ENCODE measurements at places on chromosomes 1 and 21. TPM values are rescaled to one million over a fixed set of nuclear protein-coding genes. Genes with fewer than 3 reads are reported as not detected.
A peak's percentile ranks its signal among the peaks of the same experiment; 100 is the strongest.

GRCh38 chr21:40902299-40902698, 55.3 kb upstream of the DSCAM start:
- DNase-seq, result no peak

DNA sequence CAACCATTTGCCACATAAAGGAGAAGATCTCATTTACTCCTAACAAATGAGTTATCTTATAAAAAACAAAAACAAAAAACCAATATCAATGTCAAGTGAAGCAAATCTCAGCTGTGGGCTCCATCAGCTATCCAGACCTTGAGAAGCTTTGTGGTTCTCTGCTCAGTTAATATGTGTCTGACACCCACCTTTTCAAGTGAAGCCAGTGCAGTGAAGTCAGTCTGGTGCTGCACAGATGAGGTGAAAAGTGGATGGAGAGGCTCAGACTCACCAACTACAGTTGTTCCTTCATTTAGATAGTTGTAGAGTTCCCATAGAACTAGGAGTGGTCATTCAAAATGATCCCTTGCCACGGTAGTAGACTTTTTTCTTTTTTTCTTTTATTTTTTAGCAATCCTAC, 106.8 kb downstream of the NTNG1 start:
- DNase-seq, result no peak

GRCh38 chr1:115929881-115930280, 46.4 kb upstream of the SLC22A15 start:
- peak; percentile 30 for DNase-seq

DNA sequence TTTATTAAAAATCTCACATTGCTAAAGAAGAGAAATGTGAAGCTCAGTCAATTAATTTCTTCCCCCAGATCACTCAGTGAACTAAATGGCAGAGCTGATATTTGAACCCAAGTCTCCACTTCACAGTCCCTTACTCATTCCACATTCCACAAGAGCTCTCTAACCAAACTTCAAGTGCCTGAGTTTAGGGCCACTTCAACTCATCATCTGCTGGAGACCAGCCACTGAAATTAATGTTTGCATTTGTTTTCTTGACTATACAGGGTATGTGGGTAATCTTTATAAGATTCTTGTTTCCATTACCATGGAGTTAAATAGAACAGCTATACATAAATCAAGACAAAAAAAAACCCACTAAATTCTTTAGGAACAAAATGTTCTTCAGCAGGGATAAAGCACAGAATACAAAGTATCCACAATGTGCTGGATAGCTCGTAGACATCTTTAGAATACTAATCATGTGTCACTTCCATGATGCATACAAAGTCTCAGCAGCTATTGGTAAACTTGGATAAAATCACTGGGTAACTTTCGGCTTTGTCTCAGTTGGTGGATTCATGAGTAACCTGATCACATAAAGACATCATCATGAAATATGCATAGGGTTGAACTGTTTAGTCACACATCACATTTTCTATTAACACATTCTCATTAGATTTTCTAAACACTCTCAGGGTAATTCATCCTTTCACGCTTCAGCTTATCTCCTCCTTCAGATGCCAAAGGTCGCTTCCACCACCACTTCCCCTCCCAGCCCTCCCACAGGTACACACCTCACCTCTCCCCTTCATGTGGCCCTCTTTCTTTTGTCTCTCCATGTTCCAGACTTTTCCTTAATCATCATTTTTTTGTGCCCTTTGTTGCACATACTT, 89.8 kb downstream of the LRRC53 start:
- DNase-seq, result peak; percentile 76

- DNase-seq, result no peak
Observed at GRCh38 chr1:27994060-27994459, 34.3 kb downstream of the XKR8 start.

DNA sequence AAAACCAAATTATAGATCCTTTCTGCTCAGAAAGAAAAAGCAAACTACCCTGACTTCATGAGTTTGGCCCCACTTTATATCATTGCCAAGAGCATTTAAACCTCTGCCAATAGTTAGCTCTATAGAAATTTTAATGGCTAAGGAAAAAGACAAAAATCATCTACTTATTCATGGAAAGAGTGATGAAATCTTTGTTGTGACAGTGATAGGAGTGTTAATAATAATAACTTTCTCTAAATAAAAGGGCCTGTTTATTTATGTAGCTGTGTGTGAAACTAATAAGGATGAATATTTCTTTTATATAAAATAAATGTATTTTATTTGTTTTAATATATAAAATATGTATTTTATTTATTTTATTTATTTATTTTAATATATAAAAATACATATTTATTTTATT, 6.4 kb downstream of the CHODL start:
- no peak for DNase-seq

GRCh38 chr1:207463021-207463420, 8.9 kb downstream of the CR2 start:
- no peak for DNase-seq

GRCh38 chr1:154179946-154180687, 11.8 kb downstream of the TPM3 start:
- no peak for DNase-seq

- no peak for DNase-seq
Observed at GRCh38 chr1:109160071-109160840, 46.3 kb downstream of the ELAPOR1 start.

DNA sequence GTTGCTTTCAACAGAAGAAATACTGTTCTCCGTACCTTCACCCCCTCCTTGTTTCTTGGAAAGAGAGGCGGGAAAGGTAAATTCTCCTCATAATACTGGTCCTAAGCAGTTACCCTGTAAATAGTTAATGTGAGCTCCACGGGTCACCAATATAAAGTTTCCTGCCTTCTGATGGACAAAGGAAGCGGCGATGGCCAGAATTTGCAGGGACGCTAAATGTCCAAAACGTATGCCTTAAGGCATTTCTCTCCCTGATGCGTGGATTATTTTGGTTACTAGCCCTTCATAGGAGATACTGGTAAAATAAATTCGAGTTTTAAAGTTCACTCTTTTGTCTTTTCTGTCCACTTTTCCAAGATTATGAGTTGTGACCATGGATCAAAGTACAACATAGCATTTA, 898 bp upstream of the PTGS2 start:
- peak; percentile 6 for DNase-seq

- DNase-seq, result no peak
Observed at GRCh38 chr1:111199881-111200801, at the start of gene DENND2D. TSS of gene DENND2D (minus strand) at chr1:111200646. CDS start at chr1:111200459, 187 bp downstream.

DNA sequence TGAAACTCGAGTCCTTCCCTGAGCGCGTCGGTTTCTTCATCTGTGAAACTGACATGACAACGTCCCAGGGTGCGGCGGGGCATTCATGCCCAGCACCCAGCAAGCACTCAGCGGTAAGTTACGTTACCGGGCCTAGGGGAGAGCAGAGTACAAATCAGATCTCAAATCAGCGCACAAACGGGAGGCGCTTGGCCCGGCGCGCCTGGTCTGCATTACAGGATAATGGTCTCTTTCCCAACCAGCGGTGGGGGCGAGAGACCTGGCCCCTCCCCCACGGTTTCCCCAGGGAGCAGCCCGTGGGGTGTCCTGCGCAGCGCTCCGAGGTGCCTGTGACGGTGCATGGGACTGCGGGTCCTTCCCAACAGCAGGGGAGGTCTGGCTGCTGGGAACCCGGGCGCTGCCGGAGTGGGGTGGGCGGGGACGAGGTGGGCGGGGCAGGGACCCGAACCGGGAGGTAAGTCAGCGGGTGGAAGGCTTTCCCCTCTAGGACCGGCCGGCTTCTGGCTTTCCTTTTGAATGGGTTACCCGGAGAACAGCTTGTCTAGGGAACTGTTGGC, 1.0 kb downstream of the TMEM51 start:
- no peak for DNase-seq

DNA sequence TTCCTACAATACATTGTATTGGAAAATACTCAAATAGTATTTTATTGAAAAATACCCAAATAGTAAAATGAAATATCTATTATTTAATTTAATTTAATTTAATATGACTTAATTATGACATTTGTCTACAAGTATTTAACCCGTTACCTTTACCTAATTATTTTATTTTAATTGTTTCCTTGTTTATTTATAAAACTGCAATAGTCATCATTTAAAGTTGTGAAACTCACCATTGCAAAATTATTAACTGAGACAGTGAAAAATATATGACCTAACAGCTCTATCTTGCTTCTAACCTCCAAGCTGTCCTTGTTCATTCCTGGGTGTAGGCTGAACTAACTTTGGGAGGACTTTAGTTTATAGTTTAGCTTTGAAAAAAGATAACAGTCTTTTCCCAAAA, 300.6 kb upstream of the POGK start:
- no peak for DNase-seq

GRCh38 chr21:27326301-27326700, 359.4 kb upstream of the ADAMTS5 start:
- DNase-seq, result no peak

DNA sequence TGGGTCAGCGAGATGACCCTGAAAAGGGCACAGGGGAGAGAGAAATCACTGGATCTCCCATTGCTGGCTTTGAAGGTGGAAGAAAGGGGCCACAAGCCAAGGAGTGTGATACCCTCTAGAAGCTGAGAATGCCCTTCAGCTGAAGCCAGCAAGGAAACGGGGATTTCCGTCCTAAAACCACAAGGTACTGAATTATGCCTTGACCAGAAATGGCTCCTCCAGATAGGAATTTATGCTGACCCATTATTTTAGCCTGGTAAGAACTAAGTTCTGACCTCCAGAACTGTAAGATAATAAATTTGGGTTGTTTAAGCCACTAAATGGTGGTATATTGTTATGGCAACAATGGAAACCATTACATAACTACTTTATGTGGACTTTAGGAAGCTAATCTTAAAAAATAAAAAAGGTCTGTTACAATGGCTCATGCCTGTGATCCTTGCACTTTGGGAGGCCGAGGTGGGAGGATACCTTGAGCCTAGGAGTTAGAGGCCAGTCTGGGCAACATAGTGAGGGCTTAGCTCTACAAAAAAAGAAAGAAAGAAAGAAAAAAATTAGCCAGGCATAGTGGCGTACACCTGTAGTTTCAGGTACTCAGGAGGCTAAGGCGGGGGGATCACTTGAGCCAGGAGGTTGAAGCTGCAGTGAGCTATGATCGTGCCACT, 3.6 kb upstream of the H6PD start:
- peak; percentile 36 for DNase-seq

GRCh38 chr1:152621993-152622392, 910 bp downstream of the LCE3A start:
- no peak for DNase-seq

- DNase-seq, result no peak
Observed at GRCh38 chr1:231216498-231216897, 24.5 kb upstream of the GNPAT start.

GRCh38 chr1:170704256-170704655, 40.3 kb downstream of the PRRX1 start:
- DNase-seq, result peak; percentile 56

DNA sequence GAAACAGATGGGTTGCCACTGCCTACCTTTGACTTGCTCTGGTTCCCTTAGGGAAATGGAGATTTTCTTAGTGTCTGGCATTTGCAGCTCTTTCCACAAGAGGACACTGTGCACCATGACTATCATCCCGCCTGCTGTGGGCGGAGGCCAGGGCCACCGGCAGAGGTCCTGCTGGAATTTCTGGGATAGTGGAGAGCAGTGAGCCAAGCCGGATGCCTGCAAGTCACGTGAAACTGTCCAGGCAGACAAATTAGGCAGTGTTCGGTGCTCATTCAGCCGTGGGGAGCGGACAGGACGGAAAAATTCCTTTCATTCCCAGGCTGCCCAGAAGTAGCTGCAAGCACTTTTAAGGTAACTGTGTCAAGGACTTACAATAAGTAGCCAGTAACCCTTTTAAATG, 43.4 kb downstream of the IGSF5 start:
- DNase-seq, result peak; percentile 12

GRCh38 chr1:156705321-156705917, at the start of gene CRABP2:
TSS of gene CRABP2 (minus strand) at chr1:156705583. CDS start at chr1:156705446, 137 bp downstream.
- DNase-seq, result no peak

DNA sequence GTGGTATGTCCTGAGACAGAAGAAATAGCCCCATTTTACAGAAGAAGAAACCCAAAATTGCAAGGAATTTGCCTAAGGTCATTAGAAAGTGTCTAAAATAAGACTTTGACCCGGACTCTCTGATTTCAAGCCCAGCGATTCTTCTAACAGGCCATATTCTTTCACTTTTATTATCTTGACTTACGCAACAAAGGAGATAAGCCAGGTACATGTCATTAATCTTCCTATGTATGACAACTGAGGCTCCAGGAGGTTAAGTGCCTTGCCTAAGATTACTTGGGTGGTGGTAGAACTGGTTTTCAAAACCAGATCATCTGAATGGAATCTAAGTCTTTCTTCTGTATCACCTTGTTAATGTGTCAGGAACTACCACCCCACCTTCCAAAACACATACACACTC, 124.3 kb downstream of the PBX1 start:
- DNase-seq, result no peak

- no peak for DNase-seq
Observed at GRCh38 chr1:16321176-16321867, 31.0 kb downstream of the FBXO42 start.

GRCh38 chr1:115833856-115834255, 7.1 kb downstream of the NHLH2 start:
- no peak for DNase-seq

GRCh38 chr1:186750257-186750656, 70.0 kb upstream of the PTGS2 start:
- DNase-seq, result no peak

DNA sequence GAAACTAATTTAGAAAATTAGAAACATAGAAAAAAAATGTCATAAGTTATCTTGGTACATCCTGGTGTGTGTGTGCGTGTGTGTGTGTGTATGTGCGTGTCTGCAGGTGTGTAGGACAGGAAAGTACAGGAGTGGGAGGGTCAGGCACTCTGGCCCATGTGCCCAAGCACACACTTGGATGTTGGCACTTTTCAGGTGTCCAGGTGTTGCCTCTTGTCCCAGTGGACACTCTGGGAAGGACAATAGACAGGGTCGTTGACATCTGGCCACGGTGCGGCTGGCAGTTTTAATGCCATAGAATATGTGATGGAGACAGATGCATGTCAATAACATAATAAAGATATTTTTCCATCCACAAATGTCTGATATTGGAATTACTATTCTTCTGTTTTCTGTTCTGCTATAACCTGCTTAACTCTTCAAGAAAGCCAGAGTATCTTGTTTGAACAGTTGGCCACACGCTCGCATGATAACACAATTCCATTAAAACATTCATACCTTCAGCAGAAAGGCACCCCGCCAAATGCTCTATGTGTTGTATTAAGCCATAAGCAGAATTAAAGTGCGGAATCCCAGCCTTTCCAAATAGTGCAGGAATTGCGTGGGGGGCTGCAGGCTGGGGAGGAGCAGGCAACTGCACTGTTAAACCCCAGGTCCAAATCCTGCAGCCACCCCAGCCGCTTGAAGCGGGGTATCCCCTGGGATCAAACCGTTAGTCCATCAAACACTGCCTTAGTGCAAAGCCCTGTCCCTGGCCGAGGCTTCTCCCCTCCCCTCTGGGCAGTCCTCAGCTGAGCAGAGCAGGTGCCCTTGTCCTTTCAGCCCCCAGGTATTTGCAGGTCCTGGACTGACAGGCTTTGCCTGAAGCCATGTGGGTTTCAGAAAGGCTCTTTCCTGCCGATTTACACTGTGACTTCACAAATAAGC, 390.0 kb downstream of the CAMTA1 start:
- DNase-seq, result no peak

Gene CLEC20A
- not detected for total RNA-seq

Gene TSTD1
- total RNA-seq, result not detected

Gene VANGL2
- total RNA-seq, result 0.28 TPM

Gene SAMD11
- 5.9 TPM for total RNA-seq

Gene ZNF593
- 22.8 TPM for total RNA-seq

Gene IL20
- total RNA-seq, result not detected

Gene FOXO6
- not detected for total RNA-seq
